ENCODE measurements at places on chromosomes 3 and 15.

GRCh38 chr3:172087602-172088580 is 48.5 kb downstream of the FNDC3B start:
- DNase-seq, result no peak

DNA sequence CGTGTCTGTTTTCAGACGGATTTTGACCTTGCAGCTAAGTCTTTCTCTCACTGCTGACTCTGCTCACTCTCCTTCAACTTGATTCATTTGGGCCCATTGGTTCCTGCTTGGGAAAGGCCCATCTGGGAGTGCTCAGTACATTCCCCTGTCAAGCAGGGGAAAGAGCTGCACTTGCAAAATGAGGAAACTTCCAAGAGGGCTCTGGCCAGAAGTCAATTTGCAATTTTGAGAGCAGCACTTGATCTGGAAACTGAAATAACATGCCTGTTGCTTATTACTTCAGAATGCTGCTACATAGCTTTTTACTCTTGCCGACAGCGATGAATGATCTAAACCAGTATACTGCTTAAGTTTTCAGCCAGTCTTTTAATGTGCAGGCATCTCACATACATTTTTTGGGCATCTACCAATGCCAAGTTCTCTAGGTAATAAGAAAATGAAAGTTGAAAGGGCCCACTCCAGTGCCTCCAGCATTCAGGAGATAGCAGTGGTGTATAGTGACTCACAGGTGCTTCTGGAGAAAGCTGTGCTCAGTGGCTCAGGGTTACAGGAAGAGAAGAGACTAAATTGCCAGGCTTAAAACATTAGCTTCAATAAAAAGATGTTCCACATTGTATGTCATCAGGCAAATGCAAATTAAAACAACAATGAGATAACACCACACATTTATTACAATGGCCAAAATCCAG is 70.1 kb upstream of the RORA start:
- no peak for DNase-seq

- no peak for DNase-seq
These were observed 60.1 kb downstream of the UACA start for GRCh38 chr15:70703096-70703878.

DNA sequence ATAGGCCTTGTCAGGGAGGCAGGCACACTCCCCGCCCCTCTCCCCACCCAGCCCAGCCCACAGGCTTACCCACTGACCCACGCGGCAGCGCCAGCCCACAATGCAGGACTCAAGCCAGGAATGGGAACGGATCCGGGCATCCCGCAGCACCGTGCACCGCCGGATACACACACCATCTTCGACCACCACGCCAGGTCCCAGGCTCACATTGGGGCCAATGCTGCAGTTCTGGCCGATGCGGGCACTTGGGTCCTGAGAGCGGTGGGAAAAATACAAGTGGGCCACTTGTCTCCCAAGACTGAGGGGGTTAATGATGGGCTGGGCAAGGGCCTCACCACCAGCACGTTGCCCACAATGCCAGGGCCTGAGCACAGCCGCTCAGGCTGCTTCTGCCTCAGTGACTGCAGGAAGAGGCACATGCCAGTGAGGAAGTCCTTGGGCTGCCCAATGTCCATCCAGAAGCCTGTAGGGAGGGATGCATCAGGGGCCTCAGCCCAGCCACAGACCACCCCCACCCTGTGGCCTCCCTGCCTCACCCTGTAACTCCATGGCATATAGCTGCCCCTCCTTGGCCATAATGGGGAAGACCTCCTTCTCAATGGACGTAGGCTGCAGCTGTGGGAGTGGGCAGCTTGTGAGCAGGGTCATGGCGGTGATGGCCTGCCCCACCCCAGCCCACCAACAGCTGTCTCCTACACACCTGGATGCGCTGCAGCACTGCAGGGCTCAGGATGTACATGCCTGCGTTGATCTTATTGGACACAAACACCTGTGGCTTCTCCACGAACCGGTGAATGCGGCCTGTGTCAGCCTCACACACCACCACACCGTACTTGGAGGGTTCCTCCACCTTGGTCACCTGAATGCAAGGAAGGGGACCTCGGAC is 1.6 kb downstream of the GMPPB start:
- DNase-seq, result no peak

- no peak for DNase-seq
These were observed 50.3 kb upstream of the PLXND1 start for GRCh38 chr3:129656659-129657247.

- DNase-seq, result no peak
These were observed 123.2 kb upstream of the UBE2E2 start for GRCh38 chr3:23079976-23080375.

- DNase-seq, result no peak
These were observed 39.8 kb downstream of the IDH2 start for GRCh38 chr15:90062462-90062932.

DNA sequence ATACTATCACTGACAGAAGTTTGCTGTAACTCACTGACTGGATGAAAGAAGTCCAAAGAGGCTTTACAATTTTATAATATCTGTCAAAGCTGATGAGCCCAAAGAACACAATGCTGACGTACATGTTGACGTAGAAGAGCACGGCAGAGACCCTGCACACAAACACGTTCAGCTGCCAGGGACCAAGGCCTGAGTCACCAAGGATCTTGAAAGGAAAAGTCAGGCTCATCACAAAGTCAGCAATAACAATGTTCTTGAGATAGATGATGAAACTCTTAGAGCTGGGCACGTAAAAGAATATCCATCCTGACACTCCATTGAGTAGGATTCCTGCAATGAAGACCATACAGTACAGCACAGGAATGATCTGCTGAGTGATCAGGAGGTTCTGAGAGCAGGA is 10.9 kb upstream of the GPR171 start:
- DNase-seq, result no peak

DNA sequence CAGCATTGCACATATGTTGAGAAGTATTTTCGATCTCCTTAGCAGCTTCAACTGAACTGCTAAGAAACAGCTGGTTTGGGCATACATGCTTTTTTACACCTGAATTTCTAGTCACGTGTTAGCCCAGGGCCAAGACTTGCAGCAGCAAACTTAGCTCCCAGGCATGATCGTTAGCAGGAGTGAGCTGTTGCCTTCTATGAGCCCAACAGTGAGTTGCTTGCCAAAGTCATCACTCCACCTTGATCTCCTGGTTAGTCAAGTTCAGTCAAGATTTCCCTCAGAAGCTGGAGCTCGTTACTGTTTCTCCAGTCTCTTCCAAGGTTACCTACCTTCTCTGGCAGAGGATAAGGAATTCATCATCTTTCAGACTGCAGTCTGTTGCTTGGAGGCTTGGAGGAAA is 100.4 kb upstream of the SEMA6D start:
- DNase-seq, result no peak

- DNase-seq, result no peak
These were observed 255.6 kb upstream of the CNTN4 start for GRCh38 chr3:1843111-1843510.

DNA sequence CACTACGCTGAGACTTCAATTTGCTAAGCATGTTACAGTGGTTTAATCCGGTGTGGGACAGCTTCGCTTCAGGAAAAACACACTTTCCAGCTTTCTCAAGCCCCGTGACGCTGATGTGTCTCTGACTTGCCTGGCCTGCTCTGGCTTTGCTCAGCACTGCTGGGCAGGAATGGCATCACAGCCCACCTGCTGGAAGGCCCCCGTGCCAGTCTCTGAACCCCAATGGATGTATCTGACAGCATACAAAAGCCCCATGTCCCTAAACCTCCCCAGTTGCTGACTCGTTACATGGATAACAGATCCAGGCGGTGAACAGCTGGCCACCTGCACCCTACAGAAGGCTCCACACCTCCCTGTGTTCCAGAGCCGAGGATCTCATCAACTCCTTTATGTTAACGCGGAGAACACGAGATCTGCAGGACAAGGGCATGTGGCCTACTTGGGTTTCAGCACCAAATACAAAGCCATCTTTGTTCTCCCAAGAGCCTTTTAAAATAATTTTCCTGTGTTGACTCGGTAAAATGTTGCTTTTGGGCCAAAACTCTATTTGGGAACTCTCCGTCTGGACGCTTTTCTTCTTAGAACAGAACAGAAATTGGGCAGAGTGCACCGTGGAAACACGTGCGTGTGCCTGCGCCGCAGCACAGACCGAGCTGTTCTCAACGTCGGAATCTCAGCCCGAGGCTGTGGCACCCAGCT is 61.4 kb downstream of the ATP10A start:
- no peak for DNase-seq

DNA sequence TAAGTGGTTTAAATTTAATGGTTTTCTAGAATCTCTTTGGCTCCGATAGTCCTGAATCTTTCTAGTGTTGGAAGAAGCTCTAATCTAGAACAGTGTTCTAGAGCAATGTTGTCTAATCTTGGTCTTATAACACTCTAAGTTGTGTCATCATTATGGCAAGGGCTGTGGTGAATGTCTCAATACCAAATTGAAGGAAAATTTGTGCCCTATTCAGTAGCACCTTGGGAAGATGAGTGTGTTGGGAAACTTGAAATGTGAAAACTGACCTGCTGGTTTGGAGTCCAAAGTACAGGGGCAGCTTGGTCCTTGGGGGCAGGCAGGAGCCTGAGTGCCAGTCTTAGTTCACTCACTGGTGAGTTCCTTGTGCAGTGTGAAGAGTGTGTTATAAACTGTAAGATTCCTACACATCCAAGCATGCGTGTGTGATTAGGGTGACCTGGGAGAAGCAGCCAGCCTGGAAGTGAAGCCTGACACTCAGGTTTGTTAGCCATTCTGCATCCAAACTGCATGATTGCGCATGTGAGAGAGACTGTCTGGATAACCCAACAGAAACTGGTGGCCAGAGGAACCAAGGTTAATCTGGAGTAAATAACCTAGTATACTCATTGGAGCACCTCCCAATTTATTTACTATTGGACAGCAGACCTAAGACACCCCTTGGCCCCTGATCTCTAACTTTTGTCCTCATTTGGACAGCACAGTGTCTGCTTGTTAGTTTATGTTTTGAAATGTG is 14.6 kb downstream of the ZNF592 start:
- no peak for DNase-seq

GRCh38 chr3:56629451-56629850 is 53.6 kb downstream of the TASOR start:
- no peak for DNase-seq

DNA sequence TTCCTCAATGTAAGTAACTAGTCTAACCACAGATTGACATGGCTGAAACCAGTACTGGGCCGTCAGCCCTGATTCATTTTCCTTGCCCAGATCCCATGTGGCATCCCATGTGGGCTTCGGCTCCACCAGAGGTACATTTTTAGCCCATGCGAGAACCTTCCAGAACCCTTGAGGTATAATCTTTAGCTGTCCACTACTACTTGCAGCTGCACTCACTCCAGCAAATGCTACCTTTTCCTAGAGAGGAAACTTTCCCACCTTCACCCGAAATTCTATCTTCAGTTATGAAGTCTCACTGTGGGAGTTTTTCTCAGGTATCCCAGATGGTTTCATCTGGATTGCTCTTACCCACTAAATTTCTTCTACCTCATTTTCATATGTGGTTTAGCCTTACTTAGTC is 907.2 kb downstream of the ROBO1 start:
- DNase-seq, result no peak

GRCh38 chr3:191435981-191436380 is 25.0 kb upstream of the PYDC2 start:
- no peak for DNase-seq

DNA sequence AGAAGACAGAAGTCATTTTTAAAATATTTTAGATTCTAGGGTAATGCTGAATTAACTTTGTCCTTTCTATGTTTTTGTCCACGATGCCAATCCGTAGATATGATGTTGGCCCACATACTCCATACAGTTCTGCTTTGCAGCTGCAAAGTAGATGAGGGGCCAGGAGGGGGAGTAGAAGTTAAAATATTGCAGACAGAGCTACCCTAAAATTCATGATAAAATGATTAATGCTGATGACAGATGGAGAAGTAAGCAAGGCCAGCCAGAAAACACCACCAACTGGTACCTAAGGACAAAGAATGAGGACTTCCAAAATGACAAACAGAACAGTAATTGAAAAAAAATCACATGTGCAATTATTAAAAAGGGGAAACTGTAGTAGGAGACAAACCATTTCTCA is 756.6 kb upstream of the ARPP21 start:
- no peak for DNase-seq

DNA sequence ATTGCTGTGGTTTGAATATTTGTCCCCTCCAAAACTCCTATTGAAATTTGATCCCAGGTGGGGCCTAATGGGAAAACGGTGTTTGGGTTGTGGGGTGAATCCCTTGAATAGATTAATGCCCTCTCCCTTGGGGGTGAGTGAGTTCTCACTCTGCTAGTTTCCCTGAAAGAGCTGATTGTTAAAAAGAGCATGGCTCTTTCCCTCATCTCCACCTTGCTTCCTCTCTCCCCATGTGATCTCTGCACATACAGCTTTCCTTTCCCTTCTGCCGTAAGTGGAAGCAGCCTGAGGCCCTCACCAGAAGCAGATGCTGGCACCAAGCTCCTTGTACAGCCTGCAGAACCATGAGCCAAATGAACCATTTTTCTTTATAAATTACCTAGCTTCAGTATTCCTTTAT is 394.9 kb upstream of the WNT5A start:
- no peak for DNase-seq

- no peak for DNase-seq
These were observed 19.9 kb downstream of the NDUFB4 start for GRCh38 chr3:120615847-120616609.

GRCh38 chr15:75158402-75158801 is 43.3 kb upstream of the C15orf39 start:
- DNase-seq, result no peak

DNA sequence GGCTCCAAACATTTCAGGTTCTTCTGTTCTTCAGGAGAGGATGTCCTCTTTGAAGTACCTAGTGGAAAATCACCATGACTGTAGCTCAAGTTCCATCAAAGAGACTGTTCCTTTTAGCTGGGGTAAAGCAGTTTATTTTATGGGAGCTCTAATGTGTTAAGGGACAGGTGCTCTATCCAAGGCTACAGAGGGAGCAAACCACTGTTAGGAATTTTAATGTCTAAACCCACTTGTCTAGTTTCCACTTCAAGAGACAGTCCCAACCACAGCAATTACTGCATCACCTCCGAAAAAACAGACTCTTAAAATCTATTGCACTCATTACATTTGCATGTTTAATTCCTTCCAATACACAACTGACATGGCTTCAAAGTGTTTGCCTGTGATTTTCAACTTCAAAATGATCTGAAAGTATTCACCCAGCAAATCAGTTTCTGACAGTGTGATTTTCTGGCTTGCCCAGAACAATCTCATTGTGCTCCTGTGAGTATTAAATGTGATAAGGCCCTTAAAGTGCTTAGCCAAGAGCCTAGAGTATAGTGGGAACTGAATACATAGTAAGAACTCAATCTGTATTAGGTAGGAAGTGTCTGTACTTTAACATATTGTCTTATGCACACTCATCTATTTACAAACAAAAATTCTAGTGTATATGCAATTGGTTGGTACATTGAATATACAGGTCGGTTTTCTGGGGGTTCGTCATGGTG is 266.5 kb upstream of the CCDC54 start:
- no peak for DNase-seq

DNA sequence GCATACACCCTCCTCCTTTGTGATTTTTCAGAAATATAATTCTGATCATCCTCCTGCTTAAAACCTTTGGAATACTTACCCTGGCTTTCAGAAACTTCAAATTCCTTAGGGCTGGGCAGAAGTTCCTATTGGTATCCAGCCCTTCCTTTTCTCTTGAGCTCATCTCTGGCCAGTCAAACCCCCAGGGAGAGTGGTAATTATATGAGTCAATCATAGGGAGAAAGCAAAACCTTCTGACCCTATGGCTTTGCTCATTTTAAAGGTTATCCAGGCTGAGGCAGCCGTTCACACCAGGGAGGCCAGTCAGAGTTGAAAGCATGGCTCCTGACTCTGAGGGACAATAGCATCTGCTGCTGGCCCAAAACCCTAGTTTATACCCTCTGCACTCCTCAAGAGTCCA is 23.9 kb upstream of the CTNNB1 start:
- no peak for DNase-seq

- no peak for DNase-seq
These were observed 193.8 kb upstream of the GOLIM4 start for GRCh38 chr3:168289471-168290008.

All from stimulated activated CD4-positive, alpha-beta T cell treated with anti-CD3 and anti-CD28 coated beads, Interleukin-12 subunit alpha, Interleukin-12 subunit beta, amount 100 ng/mL, for 4 hours (primary cell).